ENCODE measurements at places on chromosomes 5 and 9. TPM values are rescaled to one million over a fixed set of nuclear protein-coding genes. Genes with fewer than 3 reads are reported as not detected.

DNA sequence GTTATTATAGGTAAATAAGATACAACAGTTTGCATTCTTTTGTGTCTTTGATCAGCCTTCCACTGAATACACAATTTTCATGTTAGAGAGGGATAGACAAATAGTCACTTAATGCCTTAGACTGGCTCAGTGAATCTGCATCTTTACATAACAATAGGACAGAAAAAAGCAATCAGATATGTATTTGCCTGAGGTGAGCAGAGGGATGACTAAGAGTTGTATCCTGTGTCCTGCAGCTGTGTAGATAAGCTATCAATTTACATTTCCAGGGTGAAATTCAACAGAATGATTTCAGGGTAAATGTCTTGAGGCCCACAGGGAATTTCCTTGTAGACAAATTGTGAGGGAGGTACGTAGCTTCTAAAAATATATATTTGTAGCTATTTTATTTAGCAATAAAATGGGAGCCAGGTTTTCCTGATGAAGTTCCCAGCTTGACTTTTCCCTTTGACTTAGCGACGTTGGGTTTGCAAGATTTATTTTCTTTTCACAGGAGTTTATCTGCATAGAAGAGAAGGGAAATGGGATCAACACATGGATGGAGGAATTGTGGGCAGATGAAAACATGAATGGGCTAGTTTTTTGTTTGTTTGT, 586.1 kb upstream of the CDH6 start:
- DNase-seq = no peak

GRCh38 chr5:122374110-122374509, 62.1 kb downstream of the SNCAIP start:
- no peak for DNase-seq

GRCh38 chr9:100413839-100414420, 13.0 kb upstream of the MSANTD3 start:
- no peak for DNase-seq

GRCh38 chr5:33892620-33893137, 889 bp upstream of the ADAMTS12 start:
- DNase-seq = peak; percentile 70

DNA sequence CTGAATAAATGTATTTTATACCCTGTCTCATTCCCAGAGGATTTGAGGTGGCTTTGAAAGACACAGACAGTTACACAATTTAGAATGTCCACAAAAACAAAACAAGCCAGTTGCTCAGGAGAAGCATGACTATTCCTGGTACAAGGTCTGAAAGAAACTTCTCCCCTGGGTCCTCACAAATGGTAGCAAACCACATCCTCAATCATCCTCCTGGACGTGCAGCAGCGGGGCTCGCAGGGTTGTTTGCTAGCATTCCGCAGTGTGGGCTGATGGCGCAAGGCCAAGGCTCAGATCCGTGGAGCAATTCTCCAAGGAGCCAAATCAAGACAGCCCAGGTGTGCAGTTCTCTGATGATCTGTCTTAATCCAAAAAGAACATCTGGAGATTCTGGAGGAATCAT, 210.3 kb downstream of the ACTL7B start:
- DNase-seq = peak; percentile 65

- peak; percentile 52 for DNase-seq
Observed at GRCh38 chr5:555058-555623, 30.9 kb upstream of the SLC9A3 start.

Gene CCDC69
- 45.8 TPM for total RNA-seq

DNA sequence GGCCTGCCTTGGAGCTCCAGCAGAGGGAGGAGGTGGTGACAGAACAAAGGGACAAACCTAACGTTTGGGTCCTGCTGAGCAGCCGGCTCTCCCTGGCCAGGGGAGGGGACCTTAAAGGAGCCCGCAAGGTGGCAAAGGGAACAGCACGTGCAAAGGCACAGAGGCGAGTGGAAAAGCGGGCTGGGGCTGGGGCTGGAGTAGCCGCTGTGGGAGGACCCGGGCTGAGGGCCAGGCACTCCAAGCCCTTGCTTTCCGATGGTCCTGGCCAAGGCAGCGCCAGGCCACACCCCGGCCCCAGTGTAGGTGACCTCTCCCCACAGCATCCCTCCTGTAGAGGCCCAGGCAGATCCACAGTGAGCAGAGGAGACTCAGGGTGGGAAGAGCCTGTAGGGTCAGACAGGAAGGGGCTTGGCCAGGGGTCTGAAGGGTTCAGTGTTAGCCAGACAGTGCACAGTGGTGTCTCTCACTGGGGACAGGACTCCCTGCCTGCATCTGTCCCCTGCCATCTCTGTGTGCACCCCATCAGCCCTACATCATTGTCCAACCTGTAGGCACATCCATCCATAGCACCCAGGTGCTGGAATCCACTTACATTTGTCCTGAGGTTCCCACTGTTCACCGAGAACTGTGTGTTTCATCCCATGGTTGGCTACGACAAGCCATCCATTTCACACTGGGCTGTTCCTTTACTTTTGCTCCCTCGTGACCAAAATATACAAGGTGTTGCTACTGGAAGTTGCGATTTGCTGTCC, 77.0 kb downstream of the NEK6 start:
- no peak for DNase-seq

DNA sequence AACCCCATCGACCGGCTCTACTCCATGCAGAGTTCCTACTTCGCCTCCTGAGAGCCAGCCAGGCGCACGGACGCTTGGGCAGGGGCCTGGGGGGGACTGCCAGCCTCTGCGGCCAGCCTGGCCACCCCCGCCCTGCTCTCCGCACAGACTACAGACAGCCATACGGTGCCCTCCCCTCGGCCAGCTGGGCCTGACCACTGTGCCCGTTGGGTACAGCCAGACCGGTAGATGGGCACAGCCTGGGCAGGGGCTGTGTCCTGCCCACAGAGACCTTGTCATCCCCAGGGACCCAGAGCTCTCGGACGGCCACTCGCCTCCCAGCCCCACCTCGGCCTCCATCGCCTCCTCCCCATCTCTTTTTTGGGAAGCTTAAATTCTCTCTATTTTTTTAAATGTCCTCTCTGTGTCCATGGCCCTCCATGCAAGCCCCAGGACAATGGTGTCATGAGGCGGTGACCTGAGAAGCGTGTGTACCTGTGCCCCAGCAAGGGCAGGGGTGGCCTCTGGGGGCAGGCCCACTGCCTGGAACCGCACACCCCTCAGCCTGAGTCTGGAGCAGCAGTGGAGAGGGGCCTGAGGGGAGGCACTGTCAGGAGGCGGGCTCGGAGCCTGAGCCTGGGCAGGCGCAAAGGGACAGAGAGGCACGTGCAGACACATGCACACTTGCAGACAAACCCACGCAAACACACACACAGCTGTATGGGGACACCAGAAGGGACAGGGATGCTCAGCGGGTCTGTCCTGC, 82.8 kb downstream of the LMX1B start:
- DNase-seq = no peak

GRCh38 chr9:114125476-114126013, 26.5 kb upstream of the KIF12 start:
- DNase-seq = no peak

Gene ANKRD34B
- not detected for total RNA-seq

Gene FOXD4
- total RNA-seq = 0.45 TPM

DNA sequence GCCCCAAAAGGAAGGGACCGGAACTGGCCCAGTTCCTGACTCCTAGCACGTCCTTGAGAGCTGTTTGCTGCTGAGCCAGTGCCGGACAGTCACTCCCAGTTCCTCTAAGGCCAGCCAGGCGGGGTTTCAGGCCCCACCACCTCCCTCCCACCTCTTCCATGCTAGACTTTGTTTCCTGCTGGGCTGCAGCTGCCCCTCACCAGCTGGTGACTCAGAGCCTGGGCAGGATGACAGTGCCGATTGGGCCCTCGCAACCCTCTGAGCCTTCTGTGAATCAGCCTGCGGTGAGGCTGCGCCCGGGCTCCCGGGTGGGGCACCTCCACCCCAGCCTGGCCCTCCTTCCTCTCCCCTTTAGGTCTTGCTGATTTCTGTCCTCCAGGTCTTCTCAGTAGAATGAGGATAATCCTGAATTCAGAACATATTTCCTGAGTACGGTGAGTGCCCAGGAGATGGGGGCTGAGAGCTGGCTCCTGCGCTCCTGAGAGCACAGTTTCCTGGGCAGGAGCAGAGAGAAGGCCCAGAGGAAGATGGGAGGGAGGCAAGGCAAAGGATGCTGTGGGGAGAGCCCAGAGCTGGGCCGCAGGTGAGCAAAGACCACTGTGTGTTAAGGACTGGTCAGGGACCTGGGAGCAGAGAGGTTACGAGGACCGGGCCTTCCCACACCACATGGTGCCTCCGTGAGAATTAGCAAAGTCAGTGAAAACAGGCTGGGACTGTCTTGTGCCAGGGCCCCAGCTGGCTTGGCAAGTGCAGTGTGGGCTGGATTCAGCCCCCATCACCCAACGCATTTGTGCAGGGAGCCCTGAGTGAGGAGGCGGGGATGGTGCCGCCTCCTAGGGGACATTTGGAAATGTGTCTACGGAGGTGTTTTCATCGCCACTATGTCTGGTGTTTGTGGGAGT, 32.9 kb upstream of the STXBP1 start:
- peak; percentile 88 for DNase-seq

GRCh38 chr9:107585465-107585864, 95.9 kb upstream of the KLF4 start:
- DNase-seq = no peak

Gene MEIKIN
- not detected for total RNA-seq

DNA sequence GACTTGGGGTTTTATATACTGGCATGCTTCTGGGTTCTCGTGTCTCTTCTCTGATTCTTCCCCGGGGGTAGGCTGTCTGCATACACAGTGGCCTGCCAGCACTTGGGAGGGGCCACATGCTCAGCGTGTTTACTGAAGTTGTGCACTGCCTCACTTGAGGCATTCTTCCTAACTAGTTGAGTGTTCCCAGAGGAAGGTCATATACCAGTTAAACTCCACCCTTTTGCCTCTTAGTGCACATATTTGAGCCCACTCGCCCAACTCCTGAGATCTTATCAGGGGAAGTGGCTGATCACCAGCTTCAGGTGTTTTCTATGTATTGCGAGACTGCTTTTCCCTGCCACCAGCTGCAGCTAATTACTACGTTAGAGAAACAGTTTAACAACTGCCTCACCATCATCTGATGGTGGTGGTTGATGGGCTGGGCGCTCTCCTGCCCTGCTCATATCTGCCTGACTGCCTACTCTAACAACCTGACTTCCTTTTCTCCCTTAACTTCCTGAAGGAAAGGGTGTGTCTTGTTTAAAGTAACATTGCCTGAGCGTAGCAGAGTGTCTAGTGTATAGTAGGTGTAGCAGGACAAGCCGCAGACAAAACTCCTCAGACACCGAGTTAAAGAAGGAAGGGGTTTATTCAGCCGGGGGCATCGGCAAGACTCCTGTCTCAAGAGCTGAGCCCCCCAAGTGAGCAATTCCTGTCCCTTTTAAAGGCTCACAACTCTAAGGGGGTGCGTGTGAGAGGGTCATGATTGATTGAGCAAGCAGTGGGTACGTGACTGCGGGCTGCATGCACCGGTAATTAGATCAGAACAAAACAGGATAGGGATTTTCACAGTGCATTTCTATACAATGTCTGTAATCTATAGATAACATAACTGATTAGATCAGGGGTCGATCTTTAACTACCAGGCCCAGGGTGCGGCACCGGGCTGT, 60.1 kb upstream of the CLINT1 start:
- DNase-seq = no peak

DNA sequence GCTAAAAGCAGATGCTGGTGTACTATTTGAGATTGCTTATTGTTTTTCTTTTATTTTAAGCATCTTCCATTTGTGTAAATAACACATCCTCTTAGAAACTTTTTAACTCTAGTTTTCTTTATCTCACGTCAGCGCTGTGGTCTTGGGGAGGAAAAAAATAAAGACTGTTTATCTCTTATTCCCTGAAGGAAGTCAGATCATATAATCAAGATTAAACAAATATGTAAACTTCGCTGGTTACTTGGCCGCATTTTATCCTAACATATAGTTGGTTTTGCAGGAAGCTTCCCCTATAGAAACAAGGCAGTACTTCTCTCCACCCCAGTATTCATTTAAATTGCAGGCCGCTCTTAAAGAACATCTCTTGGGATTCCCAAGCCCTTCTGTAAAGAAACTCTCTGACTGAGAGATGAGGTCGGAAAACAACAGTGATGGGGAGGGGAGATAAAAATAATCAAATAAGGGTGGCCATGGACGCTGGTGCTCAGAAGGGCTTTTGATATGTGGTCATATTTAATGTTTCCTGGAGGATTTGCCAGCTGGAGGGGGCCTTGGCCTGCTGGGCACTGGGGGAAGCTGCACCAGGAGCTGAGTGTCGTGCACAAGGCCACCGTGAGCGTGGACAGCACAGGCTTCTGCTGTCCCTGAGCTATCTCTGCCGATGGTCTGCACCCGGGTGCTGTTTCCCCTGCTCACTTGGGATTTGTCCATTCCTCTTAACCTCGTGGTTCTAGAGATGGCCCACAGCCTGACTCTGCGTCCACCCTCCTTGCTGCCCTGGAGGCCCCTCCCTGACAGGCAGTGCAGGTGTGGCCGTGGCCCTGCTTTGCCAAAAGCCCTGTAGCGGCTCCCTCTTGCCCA, 23.8 kb downstream of the NEURL1B start:
- no peak for DNase-seq

GRCh38 chr5:148376198-148376597, 7.6 kb upstream of the FBXO38 start:
- DNase-seq = no peak
